ELF-1 (cell line): ENCODE measurements at places on chromosomes 3 and 15.

DNA sequence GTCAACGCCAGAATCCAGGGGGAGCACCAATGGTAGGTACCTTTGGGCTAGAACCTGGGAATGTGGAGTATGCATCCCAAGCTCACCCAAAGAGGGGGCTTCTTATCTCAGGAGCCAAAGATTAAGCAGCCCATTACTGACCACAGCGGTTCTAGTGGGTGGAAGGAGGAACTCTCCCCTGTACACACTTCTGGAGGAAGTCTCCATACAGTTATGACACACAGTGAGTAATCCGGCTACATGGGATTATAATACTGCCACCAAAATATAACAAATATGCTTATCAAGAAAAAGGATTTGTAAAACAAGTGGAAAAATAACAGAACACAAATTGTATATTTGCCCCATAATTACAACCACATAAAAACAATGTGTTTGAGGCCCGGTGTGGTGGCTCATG, 8.4 kb downstream of the MYO1E start:
- no peak for DNase-seq

GRCh38 chr3:150741497-150742140, 21.4 kb downstream of the SIAH2 start:
- no peak for DNase-seq

GRCh38 chr15:28929200-28929599, 43.4 kb downstream of the APBA2 start:
- no peak for DNase-seq

DNA sequence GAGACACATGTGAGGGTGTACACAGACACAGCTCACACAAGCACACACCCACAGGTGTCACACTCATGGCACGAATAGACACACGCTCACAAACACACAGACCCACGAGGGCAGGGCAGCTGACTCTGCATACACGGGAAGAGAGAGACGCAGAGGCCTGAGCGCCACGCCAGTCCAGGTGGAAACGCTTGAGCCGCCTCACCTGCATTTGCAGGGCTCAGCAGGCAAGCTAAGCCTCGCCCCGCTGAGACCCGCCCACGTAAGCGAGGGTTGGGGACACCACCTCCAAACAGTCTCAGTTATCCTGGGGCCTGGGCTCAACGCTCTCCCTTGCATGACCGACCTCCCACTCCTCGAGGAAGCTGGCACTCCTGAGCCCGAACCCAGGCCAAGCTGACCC, 73.2 kb downstream of the TLE3 start:
- no peak for DNase-seq

DNA sequence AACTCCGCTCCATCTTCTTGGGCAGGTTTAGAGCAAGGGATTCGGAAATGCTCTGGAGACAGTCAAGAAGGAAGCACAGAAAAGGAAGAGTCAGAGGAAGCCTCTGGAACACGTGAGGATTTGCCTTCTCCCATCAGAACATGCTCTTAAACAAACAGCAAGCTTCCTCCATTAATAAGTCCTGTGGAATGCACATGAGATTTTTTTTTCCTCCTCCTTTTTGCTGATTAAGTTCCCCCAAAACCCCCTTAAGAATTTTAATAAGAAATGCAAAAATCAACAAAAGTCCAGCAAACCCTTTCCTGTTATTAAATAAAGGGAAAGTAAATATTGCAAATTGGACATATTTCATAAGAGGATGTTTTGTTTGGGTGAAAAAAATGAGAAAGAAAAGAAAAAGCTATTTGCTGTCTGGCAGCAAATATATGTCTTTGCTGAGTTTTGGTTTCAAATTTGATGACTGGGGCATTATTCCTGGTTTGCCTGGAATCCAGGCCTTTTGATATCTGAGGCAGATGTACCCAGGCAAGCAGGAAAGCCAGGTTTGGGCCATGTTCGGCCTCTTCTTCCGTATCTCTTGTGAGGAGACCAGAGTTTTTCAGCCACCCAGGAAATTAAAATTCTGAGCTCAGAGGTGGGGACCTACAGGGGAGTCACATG, 7.9 kb upstream of the TSEN2 start:
- no peak for DNase-seq

DNA sequence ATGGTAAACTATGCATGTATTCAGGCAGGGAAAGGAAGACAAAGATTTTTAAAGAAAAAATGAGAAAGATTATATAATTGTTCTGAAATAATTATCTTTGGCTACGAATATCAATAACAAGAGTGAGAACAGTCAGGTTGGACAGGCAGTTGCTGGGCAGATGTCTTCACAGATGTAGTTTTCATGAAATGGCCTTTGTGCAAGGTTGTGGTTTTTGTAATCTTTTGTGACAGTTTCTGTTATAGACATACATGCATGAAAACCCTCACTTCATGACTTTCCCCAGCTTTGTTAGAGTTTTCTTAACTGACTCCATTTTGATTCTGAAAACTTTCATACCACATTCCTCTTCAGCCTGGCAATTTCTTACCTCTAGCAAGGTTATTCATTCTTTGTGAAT, 34.9 kb upstream of the SLC25A36 start:
- DNase-seq = no peak
